ENCODE measurements at places on chromosomes 6 and 20.
A peak's percentile ranks its signal among the peaks of the same experiment; 100 is the strongest.

DNA sequence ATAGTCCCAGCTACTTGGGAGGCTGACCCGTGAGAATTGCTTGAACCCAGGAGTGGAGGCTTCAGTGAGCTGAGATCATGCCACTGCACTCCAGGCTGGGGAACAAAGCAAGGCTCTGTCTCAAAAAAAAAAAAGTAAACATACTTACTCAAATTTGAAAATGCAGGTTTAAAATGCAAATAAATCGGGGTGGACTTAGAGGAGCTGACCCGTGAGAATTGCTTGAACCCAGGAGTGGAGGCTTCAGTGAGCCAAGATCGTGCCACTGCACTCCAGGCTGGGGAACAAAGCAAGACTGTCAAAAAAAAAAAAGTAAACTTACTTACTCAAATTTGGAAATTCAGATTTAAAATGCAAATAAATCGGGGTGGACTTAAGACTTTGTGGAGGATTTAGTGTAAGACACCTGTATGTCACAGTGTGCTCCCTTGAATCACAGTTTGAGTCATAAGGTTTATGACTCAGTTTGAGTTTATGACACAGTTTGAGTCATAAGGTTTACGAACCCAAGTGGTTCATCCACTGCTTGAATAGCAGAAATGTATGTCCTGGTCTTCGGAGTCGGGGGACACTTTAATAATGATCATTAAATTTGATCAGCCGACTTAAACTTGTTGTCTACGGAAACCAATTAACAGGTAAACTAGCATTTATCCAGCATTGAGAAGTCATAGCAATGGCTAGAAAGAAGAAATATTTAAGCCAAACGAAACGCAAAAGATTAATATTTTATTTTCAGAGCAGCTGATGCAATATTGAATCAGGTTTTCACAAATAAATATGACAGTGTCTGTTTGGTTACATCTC, 6.8 kb upstream of the MRPS10 start:
- DNase-seq: peak; percentile 85

DNA sequence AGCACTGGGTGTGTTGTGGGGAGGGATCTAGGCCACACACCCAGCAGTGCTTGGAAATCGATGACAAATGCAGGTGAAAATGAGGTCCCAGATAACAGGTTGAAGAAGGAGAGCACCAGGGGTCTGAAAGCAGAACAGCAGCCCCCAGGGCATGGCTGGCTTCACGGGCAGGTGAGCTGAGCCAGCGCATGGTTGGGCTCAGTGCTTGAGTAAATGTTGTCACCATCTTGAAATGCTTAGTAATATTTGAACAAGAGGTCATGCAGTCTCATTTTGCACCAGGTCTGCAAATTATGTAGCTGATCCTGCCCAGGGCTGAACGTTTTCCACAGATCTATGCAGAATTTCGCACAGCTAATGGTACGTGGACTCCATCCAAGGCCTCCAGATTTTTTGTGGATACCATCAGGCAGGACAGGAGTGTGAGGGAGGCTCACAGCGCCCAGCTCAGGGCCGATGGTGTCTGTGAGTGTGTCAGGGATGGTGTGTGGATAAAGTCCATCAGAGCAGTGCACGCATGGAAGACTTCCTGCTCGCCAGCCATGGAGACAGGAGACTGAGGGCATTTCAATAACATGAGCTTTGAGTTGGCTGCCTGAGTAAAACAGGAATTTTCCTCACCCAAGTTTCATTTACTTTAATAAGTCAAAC, 53.1 kb upstream of the SNX9 start:
- peak; percentile 88 for DNase-seq

- no peak for DNase-seq
Measured at GRCh38 chr20:60752741-60753420, 499.2 kb upstream of the CDH4 start.

GRCh38 chr6:55654445-55654844, 75.5 kb upstream of the HMGCLL1 start:
- no peak for DNase-seq

- DNase-seq: no peak
Measured at GRCh38 chr6:137877606-137878005, 10.5 kb downstream of the TNFAIP3 start.

DNA sequence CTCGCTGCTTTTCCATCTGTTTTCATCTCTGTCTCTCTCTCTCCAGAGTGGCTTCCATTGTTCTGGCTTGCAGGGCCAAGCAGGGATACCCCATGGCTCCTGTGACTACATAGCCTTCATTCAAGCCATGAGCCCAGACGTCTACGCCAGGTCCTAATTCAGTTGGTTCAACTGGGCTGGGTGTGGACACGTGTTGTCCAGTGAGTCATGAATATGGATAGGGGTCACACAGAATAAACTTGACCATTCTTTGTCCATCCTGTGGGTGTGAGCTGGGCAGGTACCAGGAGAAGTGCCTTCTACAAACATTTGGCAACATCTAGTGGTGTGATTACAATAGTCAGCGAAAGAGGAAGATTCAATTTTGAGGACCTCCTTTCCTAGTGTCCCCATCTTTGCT, 96.9 kb upstream of the ARMC2 start:
- DNase-seq: no peak

GRCh38 chr6:105603788-105604586, 201.1 kb upstream of the PREP start:
- no peak for DNase-seq

DNA sequence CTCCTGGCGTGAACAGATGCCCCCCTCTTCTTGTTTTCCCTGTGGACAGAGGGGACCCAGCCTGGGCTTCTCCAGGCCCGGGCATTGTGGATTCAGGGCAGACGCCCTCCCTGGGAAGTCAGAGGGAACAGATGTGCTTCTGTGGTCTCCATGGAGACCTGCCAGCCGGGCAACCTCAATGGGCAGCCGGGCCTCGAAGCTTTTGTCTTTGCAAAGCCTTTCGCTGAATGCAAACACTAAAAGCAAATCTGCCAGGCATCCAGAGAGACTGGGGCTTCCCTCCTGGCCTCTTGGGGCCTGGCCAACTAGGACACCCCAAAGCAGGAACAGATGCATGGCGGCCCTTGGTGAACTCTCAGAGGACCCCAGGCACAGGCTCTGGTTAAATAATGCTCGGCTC, 370.0 kb upstream of the SULF2 start:
- no peak for DNase-seq

- no peak for DNase-seq
Measured at GRCh38 chr6:53658992-53659391, 6.6 kb downstream of the KLHL31 start.

- no peak for DNase-seq
Measured at GRCh38 chr20:38338849-38339520, 7.3 kb upstream of the LBP start.

- peak; percentile 18 for DNase-seq
Measured at GRCh38 chr6:114096561-114097172, 125.7 kb upstream of the HDAC2 start.

- no peak for DNase-seq
Measured at GRCh38 chr6:54617730-54618129, 228.8 kb upstream of the FAM83B start.

DNA sequence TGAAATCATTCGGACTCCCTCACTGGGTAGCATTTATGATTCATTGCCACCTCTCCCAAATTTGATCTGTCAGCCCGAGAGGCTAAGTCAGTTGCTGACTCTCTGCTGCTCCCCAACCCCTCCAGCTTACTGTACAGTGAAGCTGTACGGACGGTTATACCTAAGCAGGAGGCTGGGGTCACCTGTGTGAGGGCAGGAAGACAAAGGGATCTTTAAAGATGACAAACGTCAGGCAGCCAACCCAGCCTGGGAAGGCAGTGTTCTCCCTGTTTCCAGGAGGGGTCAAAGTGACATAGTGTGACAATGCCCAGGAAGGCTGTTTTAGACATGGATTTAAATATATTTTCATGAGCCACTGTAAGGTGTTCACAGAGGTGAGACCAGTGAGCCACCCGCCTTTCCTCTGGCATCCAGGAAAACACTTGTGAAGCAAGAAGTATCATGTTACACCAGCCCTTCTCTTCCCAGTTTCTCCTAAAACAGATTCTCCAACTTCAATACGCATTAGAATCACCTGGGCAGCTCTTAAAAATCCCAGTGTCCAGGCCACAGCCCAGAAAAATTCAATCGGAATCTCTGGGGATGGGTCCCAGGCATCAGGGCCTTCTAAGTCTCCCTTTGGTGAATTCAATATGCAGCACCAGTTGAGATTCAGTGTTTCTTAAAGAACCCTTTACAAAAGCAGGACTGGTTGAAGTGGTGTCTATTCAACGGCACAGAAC, 6.8 kb upstream of the PAX1 start:
- DNase-seq: no peak

- DNase-seq: no peak
Measured at GRCh38 chr6:87824958-87825491, 123.0 kb upstream of the AKIRIN2 start.

DNA sequence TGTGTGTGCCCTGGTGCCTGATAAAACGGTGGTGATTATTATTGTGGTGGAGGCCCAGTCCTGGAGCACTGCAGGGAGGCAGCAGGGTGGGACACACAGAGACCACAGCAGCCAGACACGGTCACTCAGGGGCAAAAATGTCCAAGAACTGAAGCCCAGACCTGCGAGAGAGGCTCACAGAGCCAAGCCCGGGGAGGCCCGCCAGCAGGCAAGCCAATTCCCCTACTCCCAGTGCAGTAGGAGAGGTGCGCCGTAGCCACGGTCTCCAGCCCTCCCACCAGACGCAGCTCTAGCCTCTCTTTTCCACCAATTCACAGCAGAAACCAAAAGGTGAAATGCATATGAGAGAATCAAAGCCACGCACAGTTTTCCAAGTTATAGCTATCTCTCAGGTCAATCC, 179.4 kb upstream of the TAB2 start:
- DNase-seq: no peak

DNA sequence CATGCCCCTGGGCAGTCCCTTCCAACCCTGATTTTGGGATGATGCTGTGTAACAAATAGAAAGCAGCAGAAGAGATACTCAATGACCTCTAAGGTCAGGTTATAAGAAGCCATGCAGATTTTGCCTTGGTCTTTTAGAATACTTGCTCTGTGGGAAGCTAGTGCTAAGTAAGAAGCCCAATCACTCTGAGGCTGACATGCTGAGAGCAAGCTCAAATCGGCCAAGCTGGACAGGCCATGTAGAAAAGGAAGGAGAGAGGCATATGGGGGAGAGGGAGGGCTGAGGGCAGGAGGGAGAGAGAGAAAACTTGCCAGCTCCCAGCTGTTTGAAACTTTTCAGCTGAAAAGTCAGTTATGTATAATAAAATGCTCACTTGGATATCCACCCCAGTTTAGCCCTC, 1021.6 kb upstream of the MAP3K7 start:
- DNase-seq: no peak

Data from NCI-H460 (cell line).